ENCODE measurements at places on chromosomes 1 and 21. TPM values are rescaled to one million over a fixed set of nuclear protein-coding genes. Genes with fewer than 3 reads are reported as not detected.

The DOP1B gene
- 13.6 TPM for total RNA-seq

DNA sequence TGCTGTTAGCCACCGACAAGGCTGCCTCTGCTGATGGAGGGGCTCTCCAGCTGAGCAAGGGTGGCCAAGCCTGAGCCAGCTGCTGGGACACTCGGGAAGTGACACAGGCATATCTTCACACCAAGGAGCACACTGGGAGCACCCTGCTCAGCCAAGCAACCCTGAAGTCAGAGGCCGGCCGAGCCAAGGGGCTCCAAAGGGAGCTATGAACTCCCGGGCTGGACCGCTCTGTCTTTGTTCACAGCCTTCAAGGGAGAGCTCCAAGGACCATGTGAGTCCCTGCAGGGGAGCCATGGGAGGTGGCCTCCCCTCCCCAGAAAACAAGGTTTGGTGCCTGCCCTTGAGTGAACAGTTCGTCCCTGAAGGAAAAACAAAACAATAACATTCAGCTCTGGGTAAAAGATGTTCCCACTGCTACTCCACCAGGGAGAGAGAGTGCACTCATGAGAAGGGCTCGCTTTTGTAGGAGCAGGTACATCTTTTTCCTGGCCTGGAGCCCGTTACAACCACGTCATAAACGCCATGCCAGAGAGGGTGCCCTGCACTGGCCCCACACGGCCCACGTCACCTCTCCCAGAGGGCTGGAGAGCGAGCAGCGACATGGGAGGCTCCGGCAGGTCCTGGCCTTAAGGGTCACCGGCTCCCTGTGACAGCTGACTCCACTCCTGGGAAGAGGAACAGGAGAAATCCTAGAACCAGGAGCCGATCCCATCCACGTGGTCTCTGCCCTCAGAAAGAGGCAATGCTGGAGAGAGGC, 56.3 kb upstream of the SLC25A33 start:
- no peak for ATAC-seq

GRCh38 chr1:24945354-24946326, 15.6 kb upstream of the RUNX3 start:
- no peak for ATAC-seq

The METTL13 gene
- 77.7 TPM for total RNA-seq

The C1orf53 gene
- total RNA-seq = 0.50 TPM

DNA sequence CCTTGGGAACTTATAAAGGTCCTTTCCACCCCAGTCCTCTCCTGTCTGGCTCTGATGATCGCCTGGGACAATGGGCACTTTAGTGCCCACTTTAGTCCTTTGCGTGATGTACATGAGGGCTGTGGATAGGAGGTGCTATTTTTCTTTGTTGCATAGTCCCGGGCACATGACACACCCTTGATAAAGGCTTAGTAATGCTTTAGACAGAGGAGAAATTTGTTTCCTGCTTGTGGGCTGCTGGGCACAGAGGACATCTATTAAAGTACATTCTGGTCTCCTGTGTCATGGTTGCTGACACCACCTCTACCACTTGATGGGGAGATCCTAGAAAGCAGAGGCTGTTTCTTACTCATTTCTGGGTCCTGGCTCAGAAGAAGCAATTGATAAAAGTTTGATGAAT, 5.4 kb upstream of the KNCN start:
- peak; percentile 65 for ATAC-seq

GRCh38 chr1:11463177-11463576, 15.8 kb upstream of the DISP3 start:
- ATAC-seq = no peak

- ATAC-seq = no peak
These were observed 10.4 kb downstream of the C1orf226 start for GRCh38 chr1:162391790-162392563.

GRCh38 chr1:2936559-2937515, 84.4 kb upstream of the ACTRT2 start:
- no peak for ATAC-seq

The FAM163A gene
- total RNA-seq = not detected

The TEKT2 gene
- 0.64 TPM for total RNA-seq

- no peak for ATAC-seq
These were observed 818 bp downstream of the FHL3 start for GRCh38 chr1:38004284-38005108.

- ATAC-seq = peak; percentile 88
These were observed 33.6 kb downstream of the USP25 start for GRCh38 chr21:15763359-15763758.

DNA sequence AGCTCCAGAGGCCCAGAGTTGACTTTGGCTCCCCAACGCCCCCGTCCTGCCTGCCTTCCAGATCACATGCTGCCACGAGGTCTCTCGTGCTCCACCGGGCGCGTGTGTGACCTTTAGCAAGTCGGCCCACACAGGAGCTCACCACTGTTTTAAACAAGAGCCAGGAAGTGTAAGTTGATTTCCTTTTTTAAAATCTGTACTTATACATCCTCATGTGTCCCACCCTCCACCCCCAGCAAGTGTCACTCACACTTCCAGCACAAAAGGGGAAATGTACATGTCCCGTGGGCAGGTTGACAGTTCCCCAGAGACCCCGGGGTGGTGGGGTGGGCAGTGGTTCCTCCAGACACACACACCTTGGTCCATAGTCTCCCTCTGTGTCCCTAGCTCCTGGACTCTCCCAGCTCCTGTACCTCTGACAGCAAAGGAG, 84.4 kb downstream of the STUM start:
- ATAC-seq = no peak

- ATAC-seq = peak; percentile 60
These were observed 206.1 kb downstream of the TM2D1 start for GRCh38 chr1:61518670-61519400.

The RIMS3 gene
- total RNA-seq = 3.0 TPM

The ICOSLG gene
- 6.4 TPM for total RNA-seq

The MEX3A gene
- total RNA-seq = 0.21 TPM

GRCh38 chr1:97334454-97334853, 586.4 kb downstream of the DPYD start:
- ATAC-seq = no peak

GRCh38 chr1:62316135-62316534, 3.1 kb downstream of the KANK4 start:
- no peak for ATAC-seq

DNA sequence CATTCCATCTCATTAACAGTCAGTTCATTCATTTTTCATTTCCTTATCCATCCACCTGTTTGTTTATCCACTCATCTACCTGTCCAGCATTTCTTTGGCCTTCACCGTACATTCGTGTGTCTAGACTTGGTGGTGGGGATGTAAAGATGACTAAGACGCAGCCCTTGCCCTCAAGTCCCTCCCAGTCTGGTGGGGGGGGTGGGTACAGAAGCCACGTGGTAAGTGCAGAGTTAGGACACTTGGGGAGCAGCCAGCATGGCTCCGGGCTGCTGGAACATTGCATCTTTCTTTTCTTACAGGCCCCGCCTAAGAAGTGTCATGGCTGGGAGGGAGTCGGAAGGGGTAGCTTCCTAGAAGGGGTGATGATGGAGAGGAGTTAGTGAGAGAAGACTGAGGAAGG, 17.2 kb downstream of the KIF26B start:
- no peak for ATAC-seq

DNA sequence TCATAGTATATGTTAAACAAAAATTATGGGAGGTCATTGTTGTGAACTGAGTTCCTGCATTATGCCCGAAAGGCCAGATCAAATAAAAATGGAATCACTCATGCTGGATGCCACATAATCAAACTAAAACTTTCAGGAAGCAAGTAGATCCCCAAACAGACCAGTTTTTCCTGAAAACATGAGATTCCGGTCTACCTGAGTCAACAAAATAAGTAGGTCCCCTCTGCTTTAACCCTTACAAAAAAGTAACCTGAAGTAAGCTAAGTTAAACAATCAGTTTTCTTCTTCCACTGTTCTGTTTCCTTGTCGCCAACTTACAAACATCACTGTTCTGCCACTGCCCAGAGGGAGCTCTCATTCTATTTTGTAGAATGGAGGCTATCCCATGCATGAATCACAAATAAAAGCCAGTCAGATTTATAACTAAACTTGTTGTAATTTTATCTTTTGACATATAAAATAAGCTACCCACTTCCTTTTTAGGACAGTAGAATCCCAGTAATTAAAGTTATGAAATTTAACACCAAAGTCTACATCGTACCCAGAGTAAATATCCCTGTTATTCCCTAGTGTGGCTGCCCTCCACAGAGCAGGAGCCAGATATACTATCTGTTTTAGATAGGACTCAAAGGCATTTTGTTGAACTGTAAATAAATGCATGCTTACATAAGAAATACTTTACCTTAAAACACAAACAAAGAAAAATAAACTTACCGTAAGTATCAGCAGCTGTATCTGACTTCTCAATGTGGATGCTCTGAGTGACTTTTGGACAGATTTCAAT, 149.4 kb downstream of the TIAM1 start:
- no peak for ATAC-seq

The ILDR2 gene
- 5.0 TPM for total RNA-seq

The GJB3 gene
- total RNA-seq = not detected

- ATAC-seq = no peak
These were observed 345.1 kb upstream of the USP24 start for GRCh38 chr1:55560266-55560665.

- peak; percentile 56 for ATAC-seq
These were observed 191.4 kb downstream of the MIS18A start for GRCh38 chr21:32087447-32087846.

DNA sequence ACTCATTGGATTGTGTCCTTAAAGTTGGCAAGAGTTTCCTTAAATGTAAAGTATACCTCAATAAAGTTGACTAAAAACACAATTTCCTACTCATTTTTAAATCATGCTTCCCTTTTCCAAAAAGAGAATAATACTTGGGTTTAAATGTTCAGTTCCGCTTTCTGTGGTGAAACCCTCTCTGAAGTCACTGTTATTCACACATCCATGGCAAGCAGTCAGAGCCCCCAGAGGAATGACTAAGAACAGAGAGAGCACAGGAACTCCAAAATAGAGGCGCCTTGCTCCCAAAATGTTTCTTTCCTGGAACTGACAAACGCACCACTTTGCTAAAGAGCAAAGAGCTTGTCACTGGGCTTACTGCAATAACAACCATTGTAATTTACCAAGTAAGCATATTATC, 142.5 kb downstream of the TIAM1 start:
- peak; percentile 75 for ATAC-seq

- no peak for ATAC-seq
These were observed 45.4 kb downstream of the SLC45A1 start for GRCh38 chr1:8363186-8363766.

- ATAC-seq = no peak
These were observed 62.1 kb downstream of the DOP1B start for GRCh38 chr21:36218691-36219090.

The FALEC gene
- total RNA-seq = not detected

GRCh38 chr21:27454234-27454633, 487.3 kb upstream of the ADAMTS5 start:
- no peak for ATAC-seq

DNA sequence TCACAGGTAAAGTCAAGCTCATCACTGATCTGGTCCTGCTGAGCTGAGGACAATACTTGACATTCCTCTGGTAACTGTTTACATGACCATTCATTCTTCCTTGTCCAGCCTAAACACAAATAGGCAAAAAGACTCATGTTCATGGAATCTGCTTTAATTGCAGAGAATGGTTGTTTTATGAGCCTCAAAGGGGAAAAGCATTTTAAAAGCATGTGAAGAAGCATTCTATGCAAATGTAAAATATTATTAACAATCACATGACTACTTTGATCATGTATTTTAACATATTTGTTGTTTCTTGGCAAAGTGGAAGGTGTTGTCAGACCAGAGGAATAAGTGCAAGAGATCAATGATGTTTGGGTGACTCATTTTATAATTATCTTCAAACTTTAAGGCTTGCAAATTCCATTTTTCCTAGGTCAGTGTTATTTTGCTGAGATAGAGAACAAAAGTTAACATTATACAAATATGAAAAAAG, 133.7 kb downstream of the RUNX1 start:
- no peak for ATAC-seq

The OBSCN gene
- total RNA-seq = 10.8 TPM

The C8A gene
- total RNA-seq = not detected

GRCh38 chr1:201676641-201677040, 137.7 kb downstream of the NAV1 start:
- ATAC-seq = no peak

DNA sequence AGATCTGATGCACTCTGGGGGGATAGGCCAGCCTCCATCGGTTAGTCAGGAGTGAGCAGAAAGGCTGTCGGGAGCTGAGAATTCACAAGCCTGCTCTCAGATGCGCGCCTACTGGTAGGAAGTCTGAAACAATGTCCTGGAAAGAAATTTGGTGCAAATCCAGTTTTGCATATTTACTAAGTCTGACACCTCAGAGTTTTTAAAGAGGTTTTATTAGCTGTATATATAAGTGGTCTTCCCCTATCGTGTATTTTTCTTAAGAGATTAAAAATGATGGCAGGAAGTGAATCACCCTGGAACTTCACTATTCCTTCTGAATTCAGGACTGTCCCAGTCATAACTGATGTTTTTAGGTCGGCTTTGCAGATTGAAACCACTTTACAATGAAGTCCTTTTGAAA, 99.8 kb upstream of the C1orf105 start:
- no peak for ATAC-seq

GRCh38 chr1:168279253-168279652, 1.4 kb upstream of the TBX19 start:
- no peak for ATAC-seq

The SH3D21 gene
- total RNA-seq = 245 TPM

The PPIAL4G gene
- total RNA-seq = 0.40 TPM

The OR2AK2 gene
- total RNA-seq = not detected

- ATAC-seq = no peak
These were observed 61.6 kb downstream of the LRRN2 start for GRCh38 chr1:204623894-204624361.

- no peak for ATAC-seq
These were observed 16.9 kb downstream of the SELL start for GRCh38 chr1:169694304-169695075.

DNA sequence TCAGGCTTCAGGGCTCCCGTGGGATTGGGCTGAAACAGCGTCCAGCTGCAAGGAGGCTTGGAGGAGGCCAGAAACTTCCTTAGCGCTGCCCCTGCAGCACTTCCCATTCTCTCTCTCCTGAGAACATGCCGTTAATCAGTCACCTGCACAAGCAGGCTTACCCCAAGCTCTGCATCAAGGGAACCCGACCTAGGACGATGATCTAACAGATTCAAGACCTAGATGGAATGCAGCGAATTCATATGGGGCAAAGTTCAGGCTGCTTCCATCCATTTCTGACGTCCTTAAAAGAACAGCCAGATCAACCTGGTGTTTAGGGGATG, 114.1 kb downstream of the ERG start:
- no peak for ATAC-seq

GRCh38 chr1:15489052-15489736, 13.3 kb downstream of the CELA2B start:
- no peak for ATAC-seq

- ATAC-seq = no peak
These were observed 24.2 kb upstream of the FAM20B start for GRCh38 chr1:179001451-179001850.

- no peak for ATAC-seq
These were observed 3879.7 kb downstream of the SRGAP2C start for GRCh38 chr1:125064481-125064880.

All from activated T-helper 17 cell treated with anti-CD3 and anti-CD28 coated beads, Interleukin-2, amount 50 U/mL, for 72 hours (primary cell).